ENCODE measurements at places on chromosomes 16 and 17.

GRCh38 chr16:10933865-10934264, 8.4 kb downstream of the DEXI start:
- no peak overlapping the region for H3K27ac ChIP-seq
- no peaks in the 10 kb centered on the region for H3K27me3 ChIP-seq
- no peak overlapping the region for H3K4me3 ChIP-seq
- H3K4me1 ChIP-seq: peaks cover 46% of the 10 kb centered on the region

- H3K4me1 ChIP-seq: peaks cover 26% of the 10 kb centered on the region
- peaks cover 10% of the 10 kb centered on the region for H3K27me3 ChIP-seq
- H3K27ac ChIP-seq: peak overlapping the region; percentile 65
- DNase-seq: peak; percentile 25
- H3K4me3 ChIP-seq: peak overlapping the region; percentile 49
Measured at GRCh38 chr16:77273-77806, 685 bp upstream of the MPG start.

- DNase-seq: no peak
- H3K4me1 ChIP-seq: no peaks in the 10 kb centered on the region
- H3K4me3 ChIP-seq: no peak overlapping the region
- H3K36me3 ChIP-seq: no peaks in the 10 kb centered on the region
Measured at GRCh38 chr16:87924041-87924810, 12.1 kb downstream of the CA5A start.

- no peaks in the 10 kb centered on the region for H3K4me1 ChIP-seq
- DNase-seq: no peak
- no peak overlapping the region for H3K4me3 ChIP-seq
- no peak overlapping the region for H3K27ac ChIP-seq
- H3K36me3 ChIP-seq: peaks cover 25% of the 10 kb centered on the region
Measured at GRCh38 chr16:70396246-70396904, 42.5 kb downstream of the ST3GAL2 start.

GRCh38 chr16:58582971-58583765, 46.5 kb downstream of the CNOT1 start:
- H3K36me3 ChIP-seq: peaks cover 75% of the 10 kb centered on the region
- no peak overlapping the region for H3K27ac ChIP-seq
- H3K4me3 ChIP-seq: no peak overlapping the region
- no peak for DNase-seq
- no peaks in the 10 kb centered on the region for H3K27me3 ChIP-seq

DNA sequence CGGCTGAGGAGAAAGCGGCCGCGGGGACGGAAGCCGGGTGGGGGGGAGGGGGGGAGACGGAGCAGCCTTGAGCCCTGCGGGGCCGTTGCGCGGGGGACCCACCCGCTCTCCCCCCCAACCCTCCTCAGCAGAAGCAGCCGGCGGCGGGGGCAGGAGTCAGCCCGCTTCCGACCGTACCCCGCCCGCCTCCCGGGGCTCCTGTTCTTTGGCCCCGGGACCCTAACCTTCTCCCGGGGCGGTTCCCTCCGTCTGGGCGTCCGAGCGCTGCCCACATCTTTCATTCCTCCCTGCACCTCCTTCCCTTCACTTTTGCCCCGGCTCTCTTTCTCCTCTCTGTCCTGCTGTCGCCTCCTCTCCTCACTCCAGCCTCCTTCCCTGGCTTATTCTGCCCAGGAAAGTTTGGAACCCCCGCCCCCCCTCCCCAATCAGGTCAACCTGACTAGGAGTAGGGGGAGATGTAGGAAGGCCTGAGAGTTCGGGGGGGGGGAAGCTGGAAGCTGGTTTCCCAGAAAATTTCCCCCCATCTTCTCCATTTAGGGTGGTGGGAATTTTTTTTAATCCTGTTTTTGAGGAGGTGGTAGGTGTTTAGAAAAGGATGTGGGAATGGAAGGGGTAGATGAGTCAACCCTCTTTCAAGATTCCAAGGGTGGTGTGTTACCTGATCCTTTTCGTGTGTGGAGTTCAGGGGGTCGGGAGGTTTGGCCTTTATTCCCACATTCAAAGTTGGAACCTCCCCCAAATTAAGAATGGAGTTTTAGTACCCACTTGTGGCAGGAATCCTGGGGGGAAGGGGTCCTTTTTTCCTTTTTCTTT, 427 bp upstream of the NLK start:
- no peak overlapping the region for H3K4me3 ChIP-seq
- H3K27me3 ChIP-seq: no peaks in the 10 kb centered on the region
- H3K4me1 ChIP-seq: peaks cover 50% of the 10 kb centered on the region
- peak overlapping the region; percentile 49 for H3K27ac ChIP-seq
- H3K36me3 ChIP-seq: no peaks in the 10 kb centered on the region
